ENCODE measurements at places on chromosomes 13 and 19. TPM values are rescaled to one million over a fixed set of nuclear protein-coding genes. Genes with fewer than 3 reads are reported as not detected.

GRCh38 chr19:7742575-7742974 lies 4.8 kb downstream of the CD209 start:
- H3K36me3 ChIP-seq, result no peaks in the 10 kb centered on the region
- no peak overlapping the region for H3K27ac ChIP-seq

DNA sequence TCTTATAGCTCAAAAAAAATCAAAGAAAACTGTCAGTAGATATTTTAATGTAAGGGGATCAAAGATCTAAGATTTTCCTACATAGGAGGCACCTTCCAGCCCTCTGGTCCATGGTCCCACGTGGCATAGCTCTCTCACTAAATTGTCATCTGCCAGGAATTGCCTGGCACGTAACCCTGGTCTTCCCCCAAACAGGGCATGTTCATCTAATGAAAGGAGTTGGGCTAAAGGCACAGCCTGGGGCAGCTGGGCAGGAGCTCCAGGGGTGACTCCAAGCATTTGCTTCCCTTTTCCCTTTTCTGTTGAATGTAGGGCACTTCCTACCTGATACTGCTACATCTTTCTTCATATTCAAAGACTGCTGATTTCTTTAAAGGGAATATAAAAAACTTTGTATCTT lies 148.7 kb downstream of the COL4A1 start:
- no peak overlapping the region for H3K27ac ChIP-seq
- no peaks in the 10 kb centered on the region for H3K27me3 ChIP-seq
- H3K36me3 ChIP-seq, result peaks cover 5% of the 10 kb centered on the region
- DNase-seq, result no peak
- H3K4me1 ChIP-seq, result no peaks in the 10 kb centered on the region

COX6B2 gene
- 0.62 TPM for polyA plus RNA-seq

DNA sequence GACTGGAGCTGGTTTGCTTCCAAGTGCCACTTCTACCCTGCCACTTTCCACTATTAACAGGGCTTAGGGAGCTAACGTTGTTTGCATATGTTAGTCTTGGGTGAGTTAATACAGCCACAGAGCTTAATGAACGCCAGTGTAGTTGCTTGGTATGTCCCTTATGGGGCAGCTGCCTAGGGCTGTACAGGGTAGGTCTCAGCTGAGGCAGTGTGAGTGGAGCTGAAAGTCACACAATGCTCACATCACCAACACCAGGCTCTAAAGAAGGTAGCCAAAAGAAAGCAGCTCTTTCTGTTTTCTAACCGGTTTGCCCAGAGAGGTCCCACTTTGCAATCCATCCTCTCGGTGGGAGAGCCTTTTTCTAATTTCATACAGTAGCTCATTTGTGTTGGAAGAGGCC lies 186.2 kb downstream of the RGCC start:
- H3K27ac ChIP-seq, result no peak overlapping the region
- H3K27me3 ChIP-seq, result no peaks in the 10 kb centered on the region
- peaks cover 13% of the 10 kb centered on the region for H3K4me1 ChIP-seq
- H3K36me3 ChIP-seq, result no peaks in the 10 kb centered on the region

GRCh38 chr13:22561581-22561980 lies 619.2 kb upstream of the SGCG start:
- no peak overlapping the region for H3K4me3 ChIP-seq
- H3K27ac ChIP-seq, result no peak overlapping the region
- H3K27me3 ChIP-seq, result no peaks in the 10 kb centered on the region
- no peak for DNase-seq
- no peaks in the 10 kb centered on the region for H3K36me3 ChIP-seq

BCKDHA gene
- polyA plus RNA-seq, result 72.2 TPM

DNA sequence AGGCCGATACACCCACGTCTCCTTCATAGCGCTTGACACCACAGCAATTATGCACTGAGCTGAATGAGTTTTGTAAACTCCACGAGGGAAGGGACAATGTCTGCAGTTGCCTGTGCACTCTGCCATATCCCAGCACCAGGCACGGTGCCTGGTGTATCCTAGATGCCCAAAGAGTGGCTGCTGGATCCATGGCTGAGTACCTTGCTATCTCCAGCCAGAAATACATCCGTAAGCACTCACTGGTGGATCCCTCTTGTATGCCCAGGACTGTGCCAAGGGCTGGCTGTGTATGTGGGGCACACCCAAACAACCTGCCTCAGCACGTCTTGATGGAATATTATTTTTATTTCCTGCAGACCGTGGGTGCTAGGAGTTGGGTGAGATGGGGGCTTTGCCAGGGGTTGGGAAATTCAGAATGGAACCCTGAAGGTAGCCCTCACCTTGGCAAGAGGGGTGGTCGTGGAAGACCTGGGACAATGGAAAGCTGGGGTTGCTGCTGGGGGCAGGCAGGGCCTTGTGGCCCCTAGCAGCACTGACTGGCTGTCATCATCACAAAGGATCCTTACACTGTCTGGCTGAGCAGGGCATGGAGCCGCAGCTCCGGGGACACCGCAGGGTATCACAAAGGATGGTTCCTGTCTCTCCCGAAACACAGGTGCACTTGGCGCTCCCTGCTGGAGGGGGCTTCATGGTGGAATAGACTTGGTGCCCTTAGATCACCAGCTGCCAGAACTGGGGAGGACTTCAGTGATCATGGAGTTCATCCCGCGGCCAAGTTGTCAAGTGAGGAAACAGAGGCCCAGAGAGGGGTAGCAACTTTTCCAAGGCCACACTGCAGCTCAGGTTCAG lies 131.3 kb downstream of the URI1 start:
- no peak overlapping the region for H3K4me3 ChIP-seq
- H3K27me3 ChIP-seq, result no peaks in the 10 kb centered on the region
- no peak overlapping the region for H3K27ac ChIP-seq
- H3K4me1 ChIP-seq, result no peaks in the 10 kb centered on the region
- peak; percentile 15 for DNase-seq
- no peaks in the 10 kb centered on the region for H3K36me3 ChIP-seq

RDH8 gene
- not detected for polyA plus RNA-seq

- peaks cover 9% of the 10 kb centered on the region for H3K4me1 ChIP-seq
- peak; percentile 58 for DNase-seq
- H3K36me3 ChIP-seq, result no peaks in the 10 kb centered on the region
Observed at GRCh38 chr13:111114362-111115060, 599 bp upstream of the ARHGEF7 start.

OCEL1 gene
- polyA plus RNA-seq, result 80.1 TPM

FPR3 gene
- polyA plus RNA-seq, result 1.1 TPM

DNA sequence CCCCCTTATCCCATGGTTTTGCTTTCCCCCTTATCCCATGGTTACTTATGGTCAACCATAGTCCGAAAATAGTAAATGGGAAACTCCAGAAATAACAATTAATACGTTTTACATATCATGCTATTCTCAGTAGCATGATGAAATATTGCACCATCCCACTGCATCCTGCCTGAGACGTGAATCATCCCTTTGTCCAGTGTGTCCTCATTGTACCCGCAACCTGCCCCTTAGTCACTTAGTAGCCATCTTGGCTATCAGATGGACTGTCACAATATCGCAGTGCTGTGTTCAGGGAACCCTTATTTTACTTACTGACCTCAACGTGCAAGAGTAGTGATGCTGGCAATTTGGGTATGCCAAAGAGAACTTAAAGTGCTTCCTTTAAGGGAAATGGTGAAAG lies 10.5 kb upstream of the NBEA start:
- H3K27me3 ChIP-seq, result no peaks in the 10 kb centered on the region
- H3K36me3 ChIP-seq, result no peaks in the 10 kb centered on the region
- no peak for DNase-seq

WASF3 gene
- 3.7 TPM for polyA plus RNA-seq

DNA sequence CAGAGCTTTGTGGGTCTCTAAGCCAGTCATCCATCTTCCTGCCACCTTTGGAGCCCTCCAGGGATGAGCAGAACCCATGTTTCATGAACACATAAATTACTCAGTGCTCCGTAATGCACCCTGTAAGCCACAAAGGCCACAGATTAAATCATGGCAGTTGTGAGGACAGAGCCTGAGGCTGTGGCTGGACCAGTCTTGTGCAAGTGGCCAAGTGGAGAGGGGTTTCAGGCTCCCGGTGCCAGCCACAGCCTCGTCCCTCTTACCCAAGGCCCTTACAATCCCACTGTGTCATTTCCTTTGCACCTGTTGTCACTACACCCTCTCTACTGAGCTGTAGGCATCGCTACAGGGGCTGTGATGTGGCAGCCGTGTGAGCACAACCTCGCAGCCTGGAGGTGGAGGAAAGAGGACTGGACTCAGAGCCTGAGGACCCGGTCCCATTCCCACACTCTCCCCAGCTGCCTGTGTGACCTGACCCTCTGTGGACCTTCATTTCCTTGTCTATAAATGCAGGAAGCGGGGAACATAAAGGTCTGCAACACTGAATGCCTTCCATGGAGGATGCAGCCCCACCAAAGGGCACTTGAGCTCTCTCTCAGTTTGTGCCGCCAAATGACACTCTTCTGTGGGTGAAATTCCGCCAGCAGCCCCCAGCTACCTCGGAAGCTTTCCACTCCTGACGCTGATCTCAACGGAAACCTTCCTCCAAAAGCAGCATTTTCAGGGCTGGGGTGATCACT lies 792.0 kb downstream of the UQCRFS1 start:
- no peak for DNase-seq
- no peaks in the 10 kb centered on the region for H3K36me3 ChIP-seq
- no peaks in the 10 kb centered on the region for H3K27me3 ChIP-seq
- H3K4me1 ChIP-seq, result peaks cover 5% of the 10 kb centered on the region
- H3K4me3 ChIP-seq, result no peak overlapping the region
- no peak overlapping the region for H3K27ac ChIP-seq

- H3K27ac ChIP-seq, result peak overlapping the region; percentile 98
- no peaks in the 10 kb centered on the region for H3K4me1 ChIP-seq
- no peaks in the 10 kb centered on the region for H3K27me3 ChIP-seq
- peak; percentile 38 for DNase-seq
- H3K4me3 ChIP-seq, result peak overlapping the region; percentile 96
- H3K36me3 ChIP-seq, result no peaks in the 10 kb centered on the region
Observed at GRCh38 chr13:20525144-20525600, 485 bp downstream of the CRYL1 start.

- no peak overlapping the region for H3K4me3 ChIP-seq
- no peaks in the 10 kb centered on the region for H3K4me1 ChIP-seq
- H3K27ac ChIP-seq, result no peak overlapping the region
- no peaks in the 10 kb centered on the region for H3K27me3 ChIP-seq
Observed at GRCh38 chr13:32728327-32728726, 142.1 kb downstream of the PDS5B start.

GRCh38 chr13:95296326-95296925 lies 4.8 kb downstream of the ABCC4 start:
- H3K4me3 ChIP-seq, result no peak overlapping the region
- H3K27ac ChIP-seq, result no peak overlapping the region
- DNase-seq, result no peak
- no peaks in the 10 kb centered on the region for H3K27me3 ChIP-seq
